ENCODE measurements at places on chromosomes 1 and 21.

- no peak for DNase-seq
Observed at GRCh38 chr1:76481672-76482071, 385.6 kb upstream of the ST6GALNAC5 start.

DNA sequence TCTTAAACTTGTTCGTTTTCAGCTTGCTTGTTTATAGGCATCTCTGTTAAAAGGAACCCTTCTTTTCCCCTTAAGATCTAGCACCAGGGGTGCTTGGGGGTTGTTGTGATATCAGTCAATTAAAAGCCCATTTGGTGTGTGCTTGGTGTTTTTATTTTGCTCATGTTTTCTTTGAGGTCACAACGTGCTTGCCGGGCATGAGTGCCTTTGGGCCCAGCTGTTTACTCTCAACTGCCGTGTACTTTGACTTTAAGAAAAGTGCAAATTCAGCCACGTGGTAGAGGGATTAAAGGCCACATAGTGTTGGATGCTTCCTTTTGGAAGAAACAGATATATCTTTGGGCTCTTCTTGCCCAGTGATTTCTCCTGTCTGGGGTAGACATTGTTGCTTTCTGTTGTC, 10.5 kb downstream of the ARID1A start:
- no peak for DNase-seq

GRCh38 chr21:41976611-41977010, 22.8 kb upstream of the C2CD2 start:
- no peak for DNase-seq

GRCh38 chr21:41068496-41068895, 99.5 kb upstream of the BACE2 start:
- DNase-seq = peak; percentile 44

GRCh38 chr1:203186091-203186445, 436 bp downstream of the CHI3L1 start:
- no peak for DNase-seq

GRCh38 chr1:36512842-36513241, 30.1 kb upstream of the CSF3R start:
- DNase-seq = no peak

DNA sequence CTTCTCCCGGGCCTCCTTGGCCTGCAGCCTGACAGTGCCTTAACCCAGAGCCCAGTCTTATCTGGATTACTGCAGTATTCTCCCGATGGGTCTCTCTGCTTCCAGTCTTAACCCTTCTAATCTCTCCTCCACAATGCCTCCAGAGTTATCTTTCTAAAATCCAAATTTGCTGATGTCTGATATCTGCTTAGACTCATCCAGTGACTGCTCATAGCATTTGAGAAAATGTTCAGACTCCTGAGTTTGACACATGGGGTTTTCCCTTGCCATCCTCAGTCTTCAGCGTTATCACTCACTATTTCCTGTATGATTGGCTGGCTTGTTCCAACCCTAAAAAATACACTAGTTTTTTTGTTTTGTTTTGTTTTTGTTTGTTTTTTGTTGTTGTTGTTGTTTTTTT, 102.0 kb downstream of the FMN2 start:
- DNase-seq = no peak

DNA sequence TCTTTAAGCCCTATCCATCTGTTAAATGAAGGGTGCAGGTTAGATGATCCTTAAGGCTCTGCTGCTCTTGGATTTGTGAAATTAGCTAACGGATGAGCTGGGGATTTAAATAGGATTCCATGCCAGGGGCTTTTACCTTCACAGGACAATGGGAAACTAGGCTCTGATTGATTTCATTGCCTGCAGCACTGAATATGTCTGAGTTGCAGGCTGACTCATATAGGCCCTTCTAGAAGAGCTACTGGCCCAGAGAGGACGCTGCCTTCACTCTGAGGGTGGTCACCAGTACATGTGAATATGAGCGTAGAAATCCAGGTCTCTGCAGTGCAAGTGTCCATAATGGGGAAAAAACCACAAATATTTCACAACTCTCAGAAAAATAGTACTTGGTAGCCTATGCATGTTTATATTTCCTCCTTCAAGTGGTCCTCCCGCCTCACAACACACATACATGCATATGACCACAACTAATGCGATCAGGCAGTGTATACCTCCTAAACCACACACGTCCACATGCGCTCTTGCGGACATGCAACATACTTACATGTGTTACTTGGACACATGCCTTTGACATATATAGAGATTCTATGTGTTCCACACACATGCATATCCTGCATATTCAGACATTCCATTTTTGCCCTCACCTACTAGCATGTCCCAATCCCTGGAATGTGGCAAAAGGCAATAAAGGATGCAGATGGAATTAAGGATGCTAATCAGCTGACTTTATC, 233.8 kb upstream of the JUN start:
- no peak for DNase-seq

GRCh38 chr1:82269431-82269830, 468.7 kb downstream of the ADGRL2 start:
- DNase-seq = no peak

DNA sequence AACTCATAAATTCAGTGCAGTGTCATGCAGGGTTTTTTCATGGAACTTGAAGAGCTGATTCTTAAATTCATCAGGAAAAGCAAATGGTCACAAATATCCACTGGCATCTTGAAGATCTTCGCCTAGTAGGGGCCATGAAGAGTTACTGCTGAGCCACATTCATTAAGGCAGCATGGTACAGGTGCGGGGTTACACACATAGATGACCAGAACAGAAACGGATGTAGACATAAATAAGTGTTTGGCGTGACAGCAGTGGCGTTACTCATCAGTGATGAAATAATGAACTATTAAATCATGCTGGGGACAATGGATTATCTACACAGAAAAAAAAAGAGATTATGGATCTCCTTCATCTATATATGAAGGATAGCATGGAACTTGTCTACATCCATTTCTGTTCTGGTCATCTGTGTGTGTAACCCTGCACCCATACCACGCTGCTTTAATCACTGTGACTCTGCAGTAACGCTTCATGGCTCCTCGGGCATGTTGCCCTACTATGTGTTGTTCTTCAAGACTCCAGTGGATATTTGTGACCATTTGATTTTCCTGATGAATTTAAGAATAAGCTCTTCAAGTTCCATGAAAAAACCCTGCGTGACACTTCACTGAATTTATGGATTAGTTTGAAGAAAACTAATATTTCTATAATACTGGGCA, 161.3 kb downstream of the GALNT2 start:
- no peak for DNase-seq

DNA sequence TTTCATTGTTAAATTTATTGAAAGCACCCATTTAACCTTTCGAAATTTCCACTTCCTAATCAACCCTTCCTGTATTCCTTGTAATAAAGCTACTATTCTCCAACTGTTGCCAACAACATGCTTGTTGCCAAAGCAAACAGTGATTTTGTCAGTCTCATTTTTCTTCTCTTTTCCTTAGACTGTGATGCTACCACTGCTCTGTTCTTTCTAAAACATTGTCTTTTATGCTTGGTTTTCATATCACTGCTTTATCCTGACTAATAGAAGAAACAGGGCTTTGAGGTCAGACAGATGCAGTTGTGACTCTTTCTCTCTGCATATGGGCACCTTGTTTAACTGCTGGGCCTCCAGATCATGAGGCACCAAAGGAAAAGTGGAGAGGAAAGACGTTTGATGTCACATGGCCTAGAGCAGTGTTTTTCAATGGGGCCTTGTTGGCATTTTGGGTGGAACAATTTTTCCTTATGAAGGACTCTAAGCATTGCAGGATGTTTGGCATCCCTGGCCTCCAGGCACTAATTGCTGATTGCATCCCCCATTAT, 56.1 kb downstream of the HMCN1 start:
- DNase-seq = no peak

- DNase-seq = no peak
Observed at GRCh38 chr1:92599184-92599583, 112.5 kb upstream of the GFI1 start.

DNA sequence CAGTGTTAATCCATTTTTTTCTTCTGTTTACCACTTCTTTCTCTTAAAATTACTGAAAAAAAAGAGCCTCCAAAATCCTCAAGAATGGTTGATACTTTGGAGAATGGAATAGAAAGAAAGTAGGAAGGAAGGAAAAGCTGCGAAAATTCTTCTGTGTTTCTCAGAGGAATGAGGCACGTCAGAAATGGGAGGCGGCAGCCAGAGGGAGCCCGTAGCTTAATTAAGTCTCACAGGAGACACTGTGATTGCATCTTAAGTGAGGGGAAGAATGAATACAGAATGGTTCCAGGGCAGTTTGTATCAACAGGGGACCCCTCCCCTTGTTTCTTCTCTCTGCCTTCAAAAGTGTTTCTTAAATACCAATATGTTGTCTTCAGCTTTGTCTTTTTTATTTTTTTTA, 1099.5 kb downstream of the PLA2G4A start:
- no peak for DNase-seq

- DNase-seq = no peak
Observed at GRCh38 chr1:3372317-3372716, 82.1 kb upstream of the ARHGEF16 start.

GRCh38 chr1:195958131-195958530, 650.1 kb downstream of the KCNT2 start:
- DNase-seq = no peak

DNA sequence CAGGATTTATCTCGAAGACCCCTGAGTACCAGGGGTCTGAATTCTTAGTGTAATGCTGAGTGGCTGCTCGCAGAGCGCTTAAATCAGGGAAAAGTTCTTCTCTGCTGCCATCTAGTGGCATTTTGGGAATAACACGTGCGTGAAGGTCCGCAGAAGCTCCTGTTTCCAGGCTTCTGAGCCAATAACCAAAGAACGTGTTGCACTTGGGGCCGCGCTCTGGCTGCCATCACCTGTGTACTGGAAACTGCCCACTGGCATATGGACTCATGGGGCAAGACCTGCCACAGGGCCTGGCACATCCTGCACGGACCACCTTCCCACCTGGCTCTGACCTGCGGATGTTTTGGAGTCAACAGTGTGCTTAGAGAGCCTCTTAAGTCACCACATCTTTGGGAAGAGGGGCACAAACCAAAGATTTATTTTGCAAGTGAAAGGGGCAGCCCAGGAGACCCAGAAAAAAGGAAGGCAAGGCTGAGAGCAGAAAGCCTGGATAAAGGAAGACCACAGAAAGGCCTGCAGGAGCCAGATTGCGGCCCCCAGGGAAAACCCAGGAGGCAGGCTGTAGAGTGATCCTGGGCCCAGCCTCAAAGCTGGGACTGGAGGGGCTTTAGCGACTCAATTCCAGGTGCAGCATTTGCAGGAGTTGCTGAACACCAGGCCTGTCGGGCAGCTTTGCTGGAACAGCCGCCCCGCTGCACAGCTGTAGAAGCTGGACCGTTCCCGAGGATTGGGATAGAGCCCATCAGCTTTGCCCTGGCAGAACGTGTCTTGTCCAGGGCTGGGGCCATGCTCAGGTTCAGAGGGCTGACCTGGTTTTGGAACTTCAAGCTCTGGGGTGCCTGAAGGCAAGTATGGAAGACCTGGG, 13.0 kb downstream of the CHIT1 start:
- no peak for DNase-seq

GRCh38 chr1:55589671-55590297, 374.6 kb upstream of the USP24 start:
- DNase-seq = no peak

DNA sequence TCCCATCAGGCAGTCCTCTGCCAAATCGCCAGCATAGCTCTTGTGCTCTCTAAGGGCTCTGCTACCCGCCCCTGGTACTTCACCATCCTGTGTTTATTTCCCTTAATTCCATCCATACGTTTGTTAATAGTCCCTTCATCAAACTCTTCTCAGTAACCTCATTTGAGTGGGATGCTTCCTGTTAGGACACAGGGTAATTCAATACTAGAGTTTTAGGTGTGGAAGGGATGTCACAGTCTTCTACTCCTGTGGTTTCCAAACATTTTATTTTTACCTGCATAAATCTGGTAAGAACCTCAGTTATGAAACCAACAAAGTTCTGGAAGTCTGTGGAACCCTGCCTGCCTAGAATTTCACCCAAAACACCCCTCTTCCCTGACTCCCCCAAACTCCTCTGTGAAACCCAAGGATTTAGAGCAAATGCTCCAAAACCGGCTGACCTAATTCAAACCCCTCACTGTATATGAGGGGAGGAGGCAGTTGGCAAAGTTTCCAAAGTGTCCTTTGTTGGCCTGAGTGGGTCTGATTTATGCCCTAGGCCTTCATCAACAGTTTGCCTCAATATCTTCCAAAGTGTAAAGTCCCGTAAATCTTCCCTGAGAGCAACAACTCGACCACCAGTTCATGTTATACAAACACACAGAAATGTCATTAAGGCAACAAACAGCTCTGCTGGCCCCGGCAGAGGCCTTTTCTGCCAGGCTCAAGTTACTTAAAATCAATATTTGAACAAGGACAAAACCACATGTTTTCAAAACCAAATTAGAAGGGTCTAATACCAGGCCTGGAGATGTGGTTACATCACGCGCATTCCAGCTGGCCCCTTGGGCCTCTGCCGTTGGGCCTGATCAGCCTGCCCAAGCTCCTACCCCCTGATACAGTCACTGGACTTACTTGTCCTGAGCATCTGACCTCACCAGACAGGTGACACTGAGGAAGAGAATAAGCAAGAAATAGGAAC, 82.4 kb upstream of the FGGY start:
- DNase-seq = no peak

DNA sequence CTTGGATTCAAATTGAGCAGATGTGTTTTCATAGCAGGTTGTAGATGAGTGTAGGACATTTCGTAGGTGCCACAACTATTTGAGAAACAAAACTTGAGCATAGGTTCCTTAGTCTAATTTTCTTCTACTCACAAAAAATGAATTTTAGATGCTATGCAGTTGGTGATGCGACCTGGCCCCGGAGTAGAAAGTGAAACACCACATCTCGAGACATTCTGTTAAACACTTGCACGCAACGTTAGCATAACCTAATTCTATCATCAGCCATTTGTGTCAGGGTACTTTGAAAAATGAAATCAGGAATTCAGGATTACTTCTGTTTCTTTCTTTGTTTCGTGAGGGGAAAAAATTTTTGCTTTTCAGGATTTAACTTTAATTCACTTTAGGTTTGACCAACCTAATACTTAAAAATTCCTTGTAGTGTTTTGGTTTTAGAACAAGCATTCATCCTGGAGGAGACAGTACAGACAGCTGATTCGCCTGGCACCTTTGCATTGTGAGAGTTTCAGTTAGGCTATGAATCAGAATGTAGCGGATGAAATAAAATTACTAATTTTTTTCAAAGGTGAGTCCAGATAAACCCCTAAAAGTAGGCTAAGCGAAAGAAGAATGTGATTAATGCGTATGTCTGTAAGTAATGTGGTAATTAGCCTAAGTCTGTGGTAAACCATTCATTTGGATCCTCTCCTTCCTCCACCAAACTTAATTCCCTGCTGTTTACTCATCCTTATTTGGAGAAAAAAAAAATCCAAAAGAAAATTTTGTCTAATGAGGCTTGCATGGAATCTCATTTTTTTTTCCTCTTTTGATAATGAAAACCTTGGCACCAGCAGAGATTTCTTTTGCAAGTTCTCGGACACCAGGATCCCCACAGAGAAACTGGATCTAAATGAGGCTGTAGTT, 44.9 kb downstream of the MAP3K21 start:
- DNase-seq = no peak

GRCh38 chr1:208204779-208205178, 39.4 kb downstream of the PLXNA2 start:
- DNase-seq = no peak

GRCh38 chr1:246801241-246802020, 77.2 kb downstream of the SCCPDH start:
- no peak for DNase-seq
